Erythroblast (primary cell): ENCODE measurements at places on chromosomes 7 and 10.

DNA sequence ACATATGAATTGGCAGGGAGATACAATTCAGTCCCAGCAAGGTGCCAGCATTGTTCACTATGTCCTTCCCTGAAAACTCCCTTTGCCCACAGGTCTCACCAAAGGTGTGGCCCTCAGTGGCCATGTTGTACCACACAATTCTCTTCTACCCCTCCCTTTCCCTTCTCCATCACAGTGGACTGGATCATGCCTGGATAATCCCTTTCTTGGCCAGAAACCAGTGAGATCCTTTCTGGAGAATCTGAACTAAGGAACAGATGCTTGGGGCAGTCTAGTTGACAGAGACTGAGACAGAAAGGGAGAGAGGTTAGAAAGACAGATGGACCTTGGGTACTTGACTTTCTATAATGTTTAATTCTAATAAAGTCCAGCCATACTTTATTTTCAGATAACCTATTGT, 9.5 kb downstream of the NMT2 start:
- DNase-seq: no peak

- no peak for DNase-seq
These were observed 86.0 kb downstream of the CH25H start for GRCh38 chr10:89120931-89121763.

- no peak for DNase-seq
These were observed 220.5 kb downstream of the MLLT10 start for GRCh38 chr10:21754410-21755011.

DNA sequence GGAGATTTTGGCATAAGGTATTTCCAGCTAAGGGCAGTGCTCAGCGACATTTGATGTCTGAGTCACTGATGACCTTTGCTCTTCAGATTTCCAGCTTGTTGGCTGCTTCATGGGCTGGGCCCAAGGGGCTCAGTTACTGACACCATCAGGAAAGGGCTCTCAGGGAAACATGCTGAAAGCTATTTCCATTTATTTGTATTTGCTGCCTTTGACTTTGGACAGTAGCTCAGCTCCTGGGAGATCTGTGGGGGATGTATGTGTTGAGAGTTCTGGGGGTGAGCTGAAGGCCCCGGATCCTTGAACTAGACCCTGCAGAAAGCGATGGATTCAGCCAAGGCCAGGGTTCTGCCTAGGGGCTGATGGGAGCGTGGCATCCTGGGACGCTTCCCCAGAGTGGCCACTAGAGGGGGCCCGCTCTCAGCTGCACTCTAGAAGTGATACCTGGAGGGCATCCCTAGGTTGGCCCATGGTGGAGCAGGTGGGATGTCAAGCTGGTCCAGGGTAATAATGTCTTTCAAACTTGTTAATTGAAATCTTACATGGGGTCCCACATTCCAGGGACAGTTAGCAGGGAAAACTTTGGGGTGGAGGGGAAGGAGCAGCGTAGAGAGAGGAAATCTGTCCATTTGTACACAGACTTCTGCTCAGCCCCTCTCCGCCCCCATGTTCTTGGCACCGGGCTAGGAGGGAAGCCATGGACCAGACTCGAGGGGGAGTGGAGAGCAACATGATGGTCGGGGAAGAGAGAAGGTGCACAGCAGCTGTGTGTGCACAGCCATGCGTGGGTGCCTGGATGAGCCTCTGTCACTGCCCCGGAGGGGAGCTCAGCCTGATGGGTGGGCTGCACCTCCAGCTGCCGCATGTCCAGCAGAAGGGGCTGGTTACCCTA, 3.0 kb upstream of the BTBD16 start:
- DNase-seq: peak; percentile 45

- DNase-seq: no peak
These were observed 59.9 kb downstream of the HIBADH start for GRCh38 chr7:27602766-27603165.

DNA sequence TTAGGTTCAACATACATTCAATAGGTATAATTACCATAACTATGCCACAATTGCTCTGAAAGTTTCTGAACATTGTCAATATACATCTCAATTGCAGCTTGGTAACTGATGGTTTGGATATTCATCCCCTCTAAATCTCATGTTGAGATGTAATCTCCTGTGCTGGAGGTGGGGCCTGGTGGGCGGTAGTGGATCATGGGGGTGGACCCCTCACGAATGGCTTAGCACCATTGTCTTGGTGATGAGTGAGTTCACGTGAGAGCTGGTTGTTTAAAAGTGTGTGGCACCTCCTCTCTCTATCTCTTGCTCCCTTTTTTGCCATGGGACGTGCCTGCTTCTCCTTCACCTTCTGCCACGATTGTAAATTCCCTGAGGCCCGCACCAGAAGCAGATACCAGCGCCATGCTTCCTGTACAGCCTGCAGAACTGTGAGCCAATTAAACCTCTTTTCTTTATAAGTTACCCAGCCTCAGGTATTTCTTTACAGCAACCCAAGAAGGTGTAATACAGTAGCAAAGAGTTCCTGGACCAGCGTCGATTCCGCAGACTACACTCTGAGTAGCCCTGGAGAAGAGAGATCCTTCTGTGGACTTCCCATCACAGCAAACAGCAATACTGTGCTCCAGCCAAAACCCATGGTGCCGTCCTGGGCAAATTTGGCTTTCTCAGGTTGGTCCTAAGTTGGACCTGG, 83.8 kb upstream of the GRB10 start:
- no peak for DNase-seq

GRCh38 chr7:70717553-70718329, 414.2 kb upstream of the GALNT17 start:
- DNase-seq: no peak

DNA sequence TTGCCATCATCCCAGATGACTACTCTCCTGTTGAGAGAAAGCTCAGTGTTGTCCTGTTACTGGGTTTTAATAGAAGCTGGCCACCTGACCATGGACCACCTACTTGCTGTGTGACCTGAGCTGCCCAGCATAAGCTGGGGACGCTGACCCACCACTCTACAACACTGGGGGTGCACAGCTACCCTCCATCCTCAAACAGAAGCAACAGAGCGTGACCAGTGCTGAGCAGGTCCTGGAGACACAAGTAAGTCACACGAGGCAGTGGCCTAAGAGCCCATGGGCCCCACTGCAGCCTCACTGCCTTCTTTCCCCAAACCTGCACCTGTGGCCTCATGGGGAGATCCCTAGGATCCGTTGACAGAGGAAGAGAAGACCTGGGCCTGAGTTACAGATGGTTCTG, 198.6 kb upstream of the ADARB2 start:
- no peak for DNase-seq

GRCh38 chr10:96904648-96905047, 72.5 kb downstream of the LCOR start:
- no peak for DNase-seq

GRCh38 chr10:52818019-52818418, 45.4 kb upstream of the MBL2 start:
- peak; percentile 58 for DNase-seq

DNA sequence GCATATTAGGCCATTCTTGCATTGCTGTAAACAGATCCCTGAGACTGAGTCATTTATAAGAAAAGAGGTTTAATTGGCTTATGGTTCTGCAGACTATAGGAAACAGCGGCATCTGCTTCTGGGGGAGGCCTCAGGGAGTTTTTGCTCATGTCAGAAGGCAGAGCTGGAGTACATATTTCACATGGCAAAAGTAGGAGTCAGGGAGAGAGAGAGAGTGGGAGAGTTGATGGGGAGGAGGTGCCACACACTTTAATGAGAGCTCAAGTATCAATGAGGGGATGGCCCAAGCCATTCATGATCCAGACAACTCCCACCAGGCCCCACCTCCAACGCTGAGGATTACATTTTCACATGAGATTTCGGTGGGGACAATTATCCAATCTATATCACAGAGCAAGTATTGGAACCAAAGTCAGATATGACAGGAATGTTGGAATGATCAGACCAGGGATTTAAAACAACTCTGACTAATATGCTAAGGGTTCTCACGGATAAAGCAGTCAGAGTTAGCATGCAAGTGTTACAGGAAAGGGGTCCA, 795.3 kb upstream of the CELF2 start:
- DNase-seq: no peak

DNA sequence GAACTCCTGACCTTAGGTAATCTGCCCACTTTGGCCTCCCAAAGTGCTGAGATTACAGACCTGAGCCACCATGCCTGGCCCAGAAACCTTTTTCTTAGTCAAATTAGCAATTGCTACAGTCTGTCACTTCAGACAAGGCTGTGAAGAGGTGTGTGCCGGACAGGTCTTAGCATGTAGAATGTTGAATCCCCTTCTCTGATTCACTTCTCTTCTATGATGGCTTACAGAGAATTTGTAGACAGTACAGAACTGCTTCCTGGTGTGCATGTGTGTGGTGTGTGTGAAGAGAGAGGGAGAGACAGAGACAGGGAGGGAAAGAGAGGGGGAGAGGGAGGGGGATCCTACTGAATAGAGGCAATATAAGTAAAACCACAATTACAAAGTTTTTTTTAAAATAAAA, 150.4 kb downstream of the PARD3 start:
- DNase-seq: no peak

DNA sequence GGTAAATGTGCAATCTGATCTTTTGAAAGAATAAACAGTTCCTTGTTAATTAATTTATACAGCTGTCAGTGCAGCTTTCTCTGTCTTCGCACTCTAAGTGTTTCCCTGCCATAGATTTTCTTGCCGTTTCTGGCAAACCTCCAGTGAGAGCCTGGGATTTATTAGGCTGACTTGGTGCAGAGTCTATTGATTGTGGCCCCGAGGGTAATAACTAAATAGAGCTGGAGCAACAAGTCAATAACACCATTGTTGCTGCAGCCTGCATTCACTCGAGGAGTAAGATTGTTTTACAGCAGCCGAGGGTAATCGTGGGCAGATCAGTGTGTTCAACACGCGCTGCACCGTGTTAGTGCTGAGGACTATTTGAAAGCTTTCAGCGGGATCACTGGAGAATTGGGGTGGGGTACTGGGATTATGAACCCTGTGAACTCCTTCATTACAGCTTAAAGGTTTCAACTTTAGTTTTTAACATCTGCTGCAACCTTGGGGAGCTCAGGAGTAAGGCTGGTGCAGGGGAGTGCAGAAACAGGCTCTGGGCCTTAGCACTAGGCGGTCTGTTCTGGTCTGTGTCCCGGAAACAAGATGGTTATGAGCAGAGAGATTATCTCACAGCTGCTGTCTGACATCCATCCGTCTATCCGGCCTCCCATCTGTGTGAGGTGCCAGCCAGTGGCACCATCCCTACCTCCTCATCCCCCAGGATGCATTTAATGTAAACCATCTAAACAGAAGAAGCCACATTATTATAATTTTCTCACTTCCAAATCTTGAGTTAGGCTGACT, 174.0 kb upstream of the TCF7L2 start:
- no peak for DNase-seq
